ENCODE measurements at places on chromosomes 1 and 21.

GRCh38 chr1:86739648-86740509 is 35.5 kb downstream of the SH3GLB1 start:
- no peak for DNase-seq

- DNase-seq, result no peak
Measured at GRCh38 chr1:55310505-55310971, 95.4 kb upstream of the USP24 start.

GRCh38 chr1:243440406-243440805 is 184.6 kb downstream of the SDCCAG8 start:
- no peak for DNase-seq

DNA sequence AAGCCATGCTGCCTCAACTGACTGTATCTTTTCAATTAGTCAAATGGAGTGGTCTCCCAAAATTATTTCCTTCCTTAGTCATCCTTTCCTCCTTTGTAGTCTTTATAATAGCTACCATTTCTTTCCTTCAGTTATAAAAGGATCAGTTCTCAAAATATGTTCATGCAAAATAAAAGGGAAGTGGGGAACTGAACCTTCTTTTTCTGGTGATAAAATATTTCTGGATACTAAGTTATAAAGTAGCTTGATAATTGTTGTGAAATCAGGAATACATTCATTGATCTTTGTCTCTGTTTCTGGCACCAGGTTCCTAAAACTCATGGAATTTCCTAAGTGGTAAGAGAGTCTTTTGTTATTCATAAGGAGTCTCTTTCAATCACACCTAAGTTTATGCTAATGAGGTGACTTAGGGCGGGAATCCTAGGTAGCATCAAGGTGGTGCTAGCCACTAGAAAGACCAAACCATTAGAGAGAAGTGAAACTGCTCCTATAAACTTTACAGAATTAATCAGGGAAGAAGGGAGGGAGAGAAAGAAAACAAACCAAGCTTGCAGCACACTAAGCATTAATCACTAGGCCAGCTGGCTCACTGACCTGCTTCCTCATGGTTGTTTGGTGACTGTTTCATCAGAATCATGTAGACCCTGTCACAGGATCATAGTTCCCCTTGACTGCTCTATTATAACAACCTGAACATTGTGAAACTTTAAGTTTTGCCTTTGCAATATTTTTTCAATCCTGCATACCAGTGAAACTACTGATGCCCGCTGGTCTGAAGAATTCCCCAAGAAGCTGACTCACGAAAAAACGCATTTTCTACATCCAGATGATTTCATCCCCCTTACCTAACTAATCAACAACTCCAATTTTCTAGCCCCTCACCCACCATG is 161.6 kb upstream of the PTBP2 start:
- DNase-seq, result no peak

- no peak for DNase-seq
Measured at GRCh38 chr1:115640384-115640783, 1.4 kb upstream of the VANGL1 start.

GRCh38 chr1:10691740-10692125 is 104.7 kb downstream of the CASZ1 start:
- DNase-seq, result no peak

GRCh38 chr1:178625695-178626094 is 99.3 kb upstream of the RALGPS2 start:
- no peak for DNase-seq

- DNase-seq, result no peak
Measured at GRCh38 chr21:41675574-41675973, 91.3 kb downstream of the RIPK4 start.

GRCh38 chr1:201666102-201666501 is 127.2 kb downstream of the NAV1 start:
- DNase-seq, result no peak
